Activated CD4-positive, alpha-beta T cell treated with anti-CD3 and anti-CD28 coated beads, Interleukin-2, amount 50 U/mL, for 24 hours (primary cell): ENCODE measurements at places on chromosomes 1 and 21.
A peak's percentile ranks its signal among the peaks of the same experiment; 100 is the strongest.

DNA sequence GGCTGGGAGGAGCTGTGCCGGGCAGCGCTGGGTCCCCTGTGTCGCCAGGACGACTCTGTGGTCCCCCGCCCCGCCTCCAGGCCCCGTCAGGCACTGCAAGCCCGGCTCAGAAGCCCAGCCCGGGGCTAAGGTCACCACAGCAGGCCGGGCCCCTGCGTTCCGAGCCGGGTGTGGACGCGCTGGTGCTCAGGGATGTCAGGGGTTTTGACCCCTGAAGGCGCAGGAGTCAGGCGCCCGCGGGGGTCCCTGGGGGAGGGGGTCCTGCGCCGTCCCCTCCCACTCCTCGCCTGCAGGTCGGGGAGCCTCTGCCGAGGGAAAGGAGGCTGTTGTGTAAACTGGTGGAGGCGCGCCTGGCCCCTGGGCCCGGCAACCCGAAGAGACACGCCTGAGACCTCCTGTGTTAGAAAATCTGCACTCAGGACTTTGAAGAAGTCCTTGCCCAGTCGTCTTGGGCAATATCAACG lies 23.7 kb upstream of the TMEM54 start:
- no peak for DNase-seq

DNA sequence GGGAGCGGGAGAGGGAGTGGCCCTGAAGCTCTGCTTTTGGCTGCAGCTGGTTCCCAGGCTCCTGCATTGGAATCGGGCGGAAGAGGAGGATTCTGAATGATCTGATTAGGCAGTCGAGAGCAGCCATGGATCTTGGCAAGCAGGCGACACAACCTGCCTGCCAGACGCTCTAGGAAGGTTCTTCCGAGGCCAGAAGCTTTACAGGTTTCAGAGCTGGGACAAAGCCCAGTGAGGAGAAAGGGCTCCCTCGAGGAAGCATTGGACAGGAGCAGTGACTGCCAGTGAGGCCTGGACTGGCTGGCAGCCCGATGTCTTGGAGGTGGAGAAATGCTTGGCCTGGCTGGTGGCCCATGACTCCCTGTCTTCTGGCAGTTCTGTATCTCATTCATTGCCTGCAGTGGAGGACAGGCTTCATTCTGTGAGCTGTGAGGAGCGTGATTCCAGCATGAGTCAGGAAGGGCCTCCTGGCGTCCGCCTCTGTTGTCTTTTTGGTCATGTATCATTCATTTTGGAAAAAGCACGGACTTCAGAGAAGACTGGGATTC lies 132.7 kb upstream of the IPO9 start:
- DNase-seq = no peak

GRCh38 chr1:25927521-25928265 lies 21.5 kb upstream of the STMN1 start:
- DNase-seq = no peak

GRCh38 chr1:7938070-7938469 lies 2.6 kb downstream of the TNFRSF9 start:
- no peak for DNase-seq

DNA sequence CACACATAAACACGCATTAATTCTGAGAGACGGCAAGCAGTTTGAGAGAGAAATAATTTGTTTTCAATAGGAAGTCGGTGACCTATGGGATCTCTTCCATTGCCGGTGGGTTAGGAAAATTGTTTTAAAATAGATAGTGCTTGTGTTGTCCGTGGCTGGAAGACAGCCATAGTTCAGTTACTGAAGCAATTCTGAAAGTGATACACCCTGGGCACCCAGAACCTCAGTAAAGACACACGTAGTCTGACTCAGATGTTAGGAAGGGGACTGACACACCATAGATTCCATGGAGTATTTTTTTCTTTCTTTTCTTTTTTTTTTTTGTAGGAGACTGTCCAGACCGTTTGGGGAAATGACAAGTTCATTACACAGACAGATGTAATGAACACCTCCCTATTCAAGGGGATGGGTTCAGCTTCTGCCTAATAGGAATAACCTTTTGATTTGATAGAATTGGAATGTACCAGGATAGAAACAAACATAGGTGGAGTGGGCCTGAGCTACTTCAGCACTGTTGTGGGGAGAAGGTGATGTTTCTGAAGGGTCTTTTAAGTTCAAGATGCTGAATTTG lies 1.6 kb downstream of the C1orf21 start:
- no peak for DNase-seq

GRCh38 chr1:9600861-9601834 lies 12.4 kb downstream of the TMEM201 start:
- no peak for DNase-seq

GRCh38 chr1:168430321-168430720 lies 113.5 kb downstream of the XCL2 start:
- DNase-seq = no peak

DNA sequence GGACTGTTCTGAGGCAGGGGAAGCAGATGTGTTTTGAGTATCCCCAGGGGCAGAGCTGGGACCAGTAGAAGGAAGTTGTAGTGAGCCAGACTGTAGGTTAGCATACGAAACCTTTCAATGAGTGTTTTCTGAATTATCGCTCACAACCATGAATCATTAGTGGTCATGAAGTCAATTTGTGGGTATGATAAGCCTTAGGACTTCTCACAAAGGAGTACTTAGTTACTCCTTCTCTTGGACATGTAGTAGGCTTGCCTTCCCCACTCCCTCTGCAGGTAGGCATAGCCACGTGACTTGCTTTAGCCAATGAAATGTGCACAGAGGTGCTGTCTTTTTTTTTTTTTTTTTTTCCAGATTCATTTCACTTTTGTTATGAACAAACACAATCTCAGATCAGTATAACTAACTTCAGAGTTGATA lies 23.9 kb upstream of the FAAH start:
- no peak for DNase-seq

GRCh38 chr1:97926017-97926708 lies 5.3 kb upstream of the DPYD start:
- no peak for DNase-seq

- peak; percentile 55 for DNase-seq
Observed at GRCh38 chr21:31580866-31581276, 78.6 kb upstream of the SOD1 start.

DNA sequence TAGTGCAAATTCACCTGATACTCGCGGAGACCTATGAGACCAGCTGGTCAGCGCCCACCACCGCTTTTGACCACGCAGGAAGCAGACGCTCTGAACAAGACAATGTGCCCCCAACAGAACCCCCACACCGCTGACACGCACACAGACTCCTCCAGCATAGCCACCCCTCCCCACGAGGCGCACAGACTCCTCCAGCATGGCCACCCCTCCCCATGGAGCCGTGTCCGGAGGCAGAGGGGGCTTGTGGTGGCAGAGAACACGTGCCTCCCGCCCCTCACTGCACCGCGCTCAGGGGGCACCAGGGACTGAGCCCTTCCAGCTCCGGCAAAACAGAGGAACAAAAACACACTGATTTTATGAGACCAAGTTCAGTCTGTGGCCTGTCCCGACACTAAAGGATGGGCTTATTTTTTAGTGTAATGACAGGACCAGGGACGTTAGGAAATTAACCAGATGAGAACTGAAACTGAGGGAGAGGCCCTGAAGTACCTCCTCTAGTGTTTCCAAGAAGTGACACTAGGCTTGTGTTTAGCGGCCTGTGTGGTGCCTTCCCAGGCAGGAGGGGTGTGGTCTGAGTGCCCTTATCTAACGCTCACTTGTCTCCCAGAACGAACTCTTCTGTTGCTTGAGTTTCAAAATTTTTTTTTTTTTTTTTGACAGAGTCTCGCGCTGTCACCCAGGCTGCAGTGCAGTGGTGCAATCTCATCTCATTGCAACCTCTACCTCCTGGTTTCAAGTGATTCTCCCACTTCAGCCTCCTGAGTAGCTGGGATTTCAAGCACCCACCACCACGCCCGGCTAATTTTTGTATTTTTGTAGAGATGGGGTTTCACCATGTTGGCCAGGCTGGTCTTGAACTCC lies 10.0 kb upstream of the AGPAT3 start:
- no peak for DNase-seq

GRCh38 chr1:153760440-153760839 lies 14.8 kb upstream of the SLC27A3 start:
- DNase-seq = no peak

DNA sequence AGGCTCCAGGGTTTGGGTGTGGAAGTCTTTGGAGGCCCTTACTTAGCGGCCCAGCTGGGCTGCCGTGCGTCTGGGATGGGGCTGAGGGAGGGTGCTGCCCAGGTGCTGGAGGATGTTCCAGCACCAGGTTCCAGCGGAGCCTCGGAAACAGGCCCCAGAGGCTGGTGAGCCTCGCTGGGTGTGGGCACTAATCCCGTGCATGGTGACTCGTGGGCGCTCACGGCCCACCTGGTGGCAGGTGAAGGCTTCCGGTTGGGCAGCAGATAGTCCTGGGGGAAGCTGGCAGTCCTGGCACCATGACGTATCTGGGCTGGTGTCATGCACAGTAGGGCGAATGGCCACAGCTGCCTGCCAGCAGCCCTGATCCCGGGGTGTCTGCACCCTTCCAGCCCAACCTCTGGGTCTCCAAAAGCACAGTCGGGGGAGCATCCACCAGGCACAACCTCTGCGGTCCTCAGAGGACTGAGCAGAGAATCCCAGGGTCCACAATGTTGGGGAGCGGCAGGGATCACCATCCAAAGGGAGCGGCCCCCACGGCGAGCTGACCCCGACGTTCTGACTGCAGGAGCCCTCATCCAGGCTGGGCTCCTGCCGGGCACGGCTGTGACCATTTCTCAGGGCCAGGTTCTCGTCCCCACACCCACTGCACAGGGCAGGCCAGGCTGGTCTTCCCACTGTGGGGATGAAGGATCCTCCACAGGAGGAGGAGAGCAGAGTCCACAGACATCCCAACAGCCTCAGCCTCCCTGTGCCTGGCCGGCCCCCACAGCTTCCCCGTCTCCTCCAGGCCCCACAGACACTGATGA lies 25.3 kb downstream of the FTCD start:
- no peak for DNase-seq

GRCh38 chr1:87706203-87706602 lies 377.5 kb downstream of the LMO4 start:
- DNase-seq = no peak

DNA sequence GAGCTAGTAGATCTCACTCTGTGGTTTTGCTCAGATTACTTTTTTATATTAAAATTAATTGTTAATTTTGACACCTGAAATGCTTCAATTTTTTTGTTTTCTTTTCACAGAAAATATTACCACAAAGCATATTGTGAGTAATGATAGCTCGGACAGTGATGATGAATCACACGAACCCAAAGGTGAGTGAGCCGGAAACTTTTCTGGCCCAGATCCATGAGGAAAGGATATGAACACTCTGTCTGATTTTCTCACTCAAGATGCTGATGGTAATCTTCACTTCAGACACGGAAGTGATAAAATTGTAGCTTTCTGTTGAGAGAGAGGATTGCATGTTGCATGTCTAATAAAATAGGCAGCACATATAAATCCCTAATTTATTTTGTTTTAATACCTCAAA lies 121.8 kb downstream of the PLA2G4A start:
- DNase-seq = no peak
